Activated CD8-positive, alpha-beta memory T cell treated with anti-CD3 and anti-CD28 coated beads for 1 hour (primary cell): ENCODE measurements at places on chromosomes 3 and 15.

GRCh38 chr15:57883701-57884100 is 177.2 kb downstream of the POLR2M start:
- no peak for DNase-seq

DNA sequence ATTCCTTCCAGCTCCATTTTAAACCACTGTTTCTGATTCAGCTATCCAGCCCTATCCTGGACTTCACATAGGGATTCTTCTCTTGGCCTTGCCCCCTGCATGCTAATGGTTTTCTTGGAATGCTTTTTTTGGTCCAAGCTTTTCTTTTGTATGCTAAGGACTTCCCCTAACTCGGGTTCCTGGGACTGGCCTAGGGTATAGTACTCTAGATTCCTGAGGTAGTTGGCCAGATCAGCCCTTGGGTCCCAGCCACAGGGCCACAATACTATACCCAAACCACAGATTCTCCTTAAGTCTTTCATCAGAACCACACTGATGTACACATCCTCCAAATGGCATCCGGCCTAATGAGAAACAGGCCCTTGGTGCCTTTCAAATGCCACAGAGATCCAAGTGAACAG is 2.8 kb downstream of the FYCO1 start:
- no peak for DNase-seq

DNA sequence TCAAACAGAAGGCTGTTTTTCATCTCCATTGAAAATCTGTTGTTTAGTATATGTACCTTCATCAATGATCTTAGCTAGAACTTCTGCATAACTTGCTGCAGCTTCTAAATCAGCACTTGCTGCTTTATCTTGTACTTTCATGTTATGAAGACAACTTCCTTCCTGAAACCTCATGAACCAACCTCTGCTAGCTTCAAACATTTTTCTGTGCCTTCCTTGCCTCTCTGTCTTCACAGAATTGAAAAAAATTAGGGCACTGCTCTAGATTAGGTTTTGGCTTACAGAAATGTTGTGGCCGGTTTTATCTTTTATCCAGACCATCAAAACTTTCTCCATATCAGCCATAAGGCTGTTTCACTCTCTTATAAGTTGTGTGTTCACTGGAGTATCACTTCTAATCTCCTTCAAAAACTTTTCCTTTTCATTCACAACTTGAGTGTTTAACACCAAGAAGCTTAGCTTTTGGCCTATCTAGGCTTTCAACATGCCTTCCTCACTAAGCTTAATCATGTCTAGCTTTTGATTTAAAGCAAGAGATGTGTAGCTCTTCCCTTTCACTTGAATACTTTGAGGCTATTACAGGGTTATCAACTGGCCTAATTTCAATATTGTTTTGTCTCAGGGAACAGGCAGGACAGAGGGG is 78.6 kb downstream of the IGSF11 start:
- no peak for DNase-seq

DNA sequence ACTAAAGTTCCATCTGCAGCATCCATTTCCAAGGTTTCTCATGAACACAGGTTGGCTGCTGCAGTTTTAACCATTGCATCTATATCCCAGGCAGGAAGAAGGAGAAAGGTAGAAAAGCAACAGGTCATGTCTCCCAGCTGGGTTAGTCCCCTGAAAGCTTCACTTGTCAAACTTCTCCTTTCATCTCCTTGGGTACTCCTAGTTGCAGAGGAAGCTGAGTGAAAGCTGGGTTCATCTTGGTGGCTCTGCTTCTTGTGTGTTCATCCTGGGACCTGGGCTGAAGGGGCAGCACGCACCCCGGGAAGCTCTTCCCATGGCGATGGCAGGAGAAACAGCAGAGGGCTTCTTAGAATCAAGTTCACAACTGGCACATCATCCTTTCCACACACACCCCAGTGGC is 61.3 kb upstream of the NR2C2 start:
- DNase-seq, result no peak

- DNase-seq, result no peak
These were observed 140.9 kb upstream of the TP63 start for GRCh38 chr3:189490337-189490736.

DNA sequence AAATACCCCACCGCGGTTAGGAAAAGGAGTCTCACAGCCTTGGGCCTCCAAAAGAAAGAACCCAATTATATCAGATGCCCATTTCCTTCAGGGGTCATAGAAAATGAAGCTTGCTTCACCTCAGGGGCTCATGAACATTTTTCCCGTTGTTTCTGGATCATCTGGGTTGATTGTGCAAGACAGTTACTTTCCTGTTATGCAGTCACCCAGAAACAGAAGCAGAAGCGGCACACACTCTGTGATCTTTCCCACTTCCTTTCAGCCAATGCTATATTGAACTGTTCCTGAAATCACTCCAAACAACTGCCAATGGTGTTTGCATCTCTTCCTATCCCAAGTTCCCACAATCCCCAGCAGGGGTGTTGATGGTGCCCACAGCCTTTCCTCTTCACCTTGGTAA is 295.6 kb upstream of the RASGRP1 start:
- DNase-seq, result no peak

GRCh38 chr15:31930967-31931366 is 99.3 kb upstream of the CHRNA7 start:
- no peak for DNase-seq

GRCh38 chr3:62708638-62709373 is 166.4 kb downstream of the CADPS start:
- DNase-seq, result no peak

- DNase-seq, result no peak
These were observed 70.7 kb downstream of the DCLK3 start for GRCh38 chr3:36693670-36694069.

DNA sequence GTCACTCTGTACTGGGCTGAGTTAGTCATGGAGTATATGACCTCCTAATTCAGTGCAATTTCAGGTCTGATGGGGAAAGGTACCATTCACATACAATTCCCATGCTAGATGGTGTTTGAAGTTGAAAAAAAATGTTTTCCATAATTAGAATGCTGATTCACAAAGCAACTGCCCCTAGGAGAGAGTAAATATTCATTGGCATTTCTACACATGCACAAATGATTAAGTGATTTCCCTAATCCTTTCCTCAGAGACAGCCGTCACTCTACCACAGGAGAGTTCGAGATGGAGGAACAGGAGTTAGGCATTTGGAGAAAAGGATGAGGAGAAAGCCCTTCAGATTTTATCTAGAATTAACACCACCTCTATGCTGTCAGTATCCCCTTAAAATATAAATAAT is 32.5 kb downstream of the GADL1 start:
- DNase-seq, result no peak

GRCh38 chr15:89393056-89393455 is 58.4 kb upstream of the POLG start:
- DNase-seq, result no peak

DNA sequence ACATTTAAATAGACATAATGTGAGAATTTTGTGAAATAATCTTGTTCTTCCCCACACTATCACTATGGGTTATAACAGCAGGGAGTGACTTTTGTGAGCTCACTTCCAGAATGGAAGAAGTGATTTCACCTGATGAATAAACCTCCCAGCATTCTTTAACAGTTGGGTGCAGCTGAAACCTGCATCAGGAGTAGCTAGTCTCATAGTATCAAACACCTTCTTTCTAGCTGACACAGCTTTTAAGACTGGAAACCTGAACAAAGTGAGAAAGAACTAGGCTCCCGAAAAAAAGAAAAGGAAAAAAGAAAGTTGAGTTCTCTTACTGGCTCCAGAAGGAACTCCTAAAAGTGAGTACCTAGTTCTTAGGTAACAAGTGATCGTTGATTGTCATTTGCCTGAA is 61.1 kb upstream of the UNC13C start:
- DNase-seq, result no peak

- no peak for DNase-seq
These were observed 88.9 kb upstream of the NEDD4 start for GRCh38 chr15:56082263-56082761.

GRCh38 chr15:60758961-60759729 is 280.2 kb upstream of the ICE2 start:
- DNase-seq, result no peak

DNA sequence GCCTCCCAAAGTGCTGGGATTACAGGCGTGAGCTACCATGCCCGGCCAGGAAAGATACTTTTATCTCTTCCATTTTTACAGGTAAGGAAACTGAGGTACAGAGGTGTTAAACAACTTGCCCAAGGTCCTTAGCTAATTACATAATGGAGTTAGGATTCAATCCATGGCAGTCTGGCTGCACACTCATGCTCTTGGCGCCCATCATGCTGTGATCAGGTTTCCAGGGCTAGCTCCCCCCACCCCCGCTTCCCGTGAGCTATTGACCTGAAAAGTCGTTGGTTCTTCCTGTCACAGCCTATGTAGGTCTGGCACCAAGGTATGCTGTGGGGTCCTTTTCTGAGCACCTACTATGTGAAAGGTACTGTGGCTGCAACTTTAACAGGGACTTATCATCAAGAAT is 55.9 kb upstream of the LARS2 start:
- no peak for DNase-seq

DNA sequence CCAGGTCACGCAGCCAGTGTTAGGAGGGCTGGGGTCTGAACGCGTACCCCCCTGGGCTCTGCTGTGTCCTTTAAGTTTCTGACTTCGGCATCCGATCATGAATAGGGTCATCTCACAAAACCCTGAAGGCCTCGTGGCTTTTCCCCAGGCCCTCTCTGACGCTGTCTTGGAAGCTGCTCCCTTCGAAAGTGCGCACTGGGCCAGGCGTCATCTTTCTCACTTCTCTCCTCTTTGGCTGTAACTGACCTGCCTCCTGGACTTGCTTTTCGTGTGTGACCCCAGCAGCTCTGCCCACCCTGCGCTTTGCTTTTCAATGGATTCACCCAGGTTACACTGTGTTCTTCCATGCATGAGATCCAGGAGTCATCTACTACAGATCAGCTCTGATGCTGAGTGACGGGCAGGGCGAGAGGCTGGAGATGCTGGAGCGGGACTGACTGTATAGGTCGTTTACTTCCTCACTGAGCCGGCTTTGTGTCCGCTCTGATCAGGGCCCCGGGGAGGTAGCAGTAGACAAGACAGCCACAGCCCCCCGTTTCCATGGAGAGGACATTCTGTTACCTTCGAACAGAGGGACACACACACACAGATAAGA is 45.0 kb upstream of the PCSK6 start:
- no peak for DNase-seq

DNA sequence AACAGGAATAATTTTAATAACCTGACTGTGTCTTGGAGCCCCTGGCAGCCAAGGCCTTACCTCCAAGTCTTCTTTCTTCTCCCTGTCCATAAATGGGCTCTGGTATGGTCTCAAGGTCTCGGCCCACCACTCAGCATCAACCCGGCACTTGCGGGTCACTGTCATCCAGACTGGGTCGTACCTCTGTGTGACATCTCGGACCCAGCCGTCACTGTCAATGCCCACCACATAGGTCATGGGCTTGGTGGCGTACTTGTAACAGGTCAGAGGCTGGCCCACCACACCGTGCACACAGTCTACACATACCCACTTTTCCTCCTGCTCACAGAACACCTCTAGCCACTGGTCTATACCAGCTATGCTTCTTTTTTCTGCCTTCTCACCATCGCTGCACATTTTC is 20.4 kb downstream of the XPC start:
- no peak for DNase-seq

- DNase-seq, result no peak
These were observed 27.0 kb downstream of the OPA1 start for GRCh38 chr3:193620057-193620456.

DNA sequence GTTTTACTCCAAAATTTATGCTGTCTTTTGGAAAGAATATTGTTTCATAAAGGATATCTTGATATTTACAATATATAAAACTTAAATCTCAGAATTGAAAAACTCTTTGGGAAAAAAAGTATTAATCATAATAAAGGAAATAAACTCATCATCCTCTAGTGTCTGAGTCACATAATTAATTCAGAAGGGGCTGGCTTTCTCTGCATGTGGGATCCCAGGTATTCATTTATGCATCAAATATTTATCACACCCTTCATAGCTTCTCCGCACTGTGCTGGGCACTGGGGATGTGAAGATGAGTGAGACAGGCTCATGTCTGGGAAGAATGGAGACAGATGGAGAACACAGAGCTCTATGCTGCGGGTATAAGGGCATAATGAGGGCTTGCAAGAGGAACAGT is 65.6 kb downstream of the CCNL1 start:
- no peak for DNase-seq
